ENCODE measurements at places on chromosomes 13 and 19.

DNA sequence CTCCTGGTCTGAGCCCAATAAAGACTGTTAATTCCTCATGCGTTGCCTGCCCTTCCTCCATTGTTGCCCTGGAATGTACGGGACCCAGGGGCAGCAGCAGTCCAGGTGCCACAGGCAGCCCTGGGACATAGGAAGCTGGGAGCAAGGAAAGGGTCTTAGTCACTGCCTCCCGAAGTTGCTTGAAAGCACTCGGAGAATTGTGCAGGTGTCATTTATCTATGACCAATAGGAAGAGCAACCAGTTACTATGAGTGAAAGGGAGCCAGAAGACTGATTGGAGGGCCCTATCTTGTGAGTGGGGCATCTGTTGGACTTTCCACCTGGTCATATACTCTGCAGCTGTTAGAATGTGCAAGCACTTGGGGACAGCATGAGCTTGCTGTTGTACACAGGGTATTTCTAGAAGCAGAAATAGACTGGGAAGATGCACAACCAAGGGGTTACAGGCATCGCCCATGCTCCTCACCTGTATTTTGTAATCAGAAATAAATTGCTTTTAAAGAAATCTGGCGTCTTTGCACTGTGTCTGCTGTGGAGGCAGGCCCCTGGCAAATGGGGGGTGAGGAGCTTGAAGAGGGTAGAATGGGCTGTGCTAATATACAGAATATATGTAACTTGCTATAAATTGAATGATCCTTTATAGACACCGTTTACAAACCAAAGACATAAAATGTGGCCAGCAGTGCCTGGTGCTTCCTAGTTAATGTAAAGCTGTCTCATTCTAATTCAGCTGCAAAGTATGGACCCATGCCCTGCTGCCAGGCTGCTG lies 4.2 kb upstream of the RPS11 start:
- DNase-seq, result peak; percentile 44

DNA sequence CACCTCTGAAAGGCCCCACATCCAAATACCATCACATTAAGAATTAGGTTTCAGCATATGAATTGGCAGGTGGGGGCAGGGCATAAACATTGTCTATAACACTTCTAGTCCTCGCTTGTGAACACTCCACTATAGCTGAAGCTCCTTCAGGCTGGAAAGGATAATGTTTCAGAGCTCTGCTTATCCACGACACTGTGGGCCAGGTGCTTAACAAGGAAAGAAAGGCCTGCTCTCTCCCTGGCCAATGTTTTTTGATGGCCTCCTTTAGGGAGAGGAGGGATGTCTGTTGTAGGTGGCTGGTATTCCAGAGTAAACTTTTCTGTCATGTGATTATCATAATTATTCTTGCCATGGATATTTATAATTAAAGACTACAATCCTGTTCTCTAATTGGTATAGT lies 86.4 kb downstream of the CCNA1 start:
- DNase-seq, result no peak

DNA sequence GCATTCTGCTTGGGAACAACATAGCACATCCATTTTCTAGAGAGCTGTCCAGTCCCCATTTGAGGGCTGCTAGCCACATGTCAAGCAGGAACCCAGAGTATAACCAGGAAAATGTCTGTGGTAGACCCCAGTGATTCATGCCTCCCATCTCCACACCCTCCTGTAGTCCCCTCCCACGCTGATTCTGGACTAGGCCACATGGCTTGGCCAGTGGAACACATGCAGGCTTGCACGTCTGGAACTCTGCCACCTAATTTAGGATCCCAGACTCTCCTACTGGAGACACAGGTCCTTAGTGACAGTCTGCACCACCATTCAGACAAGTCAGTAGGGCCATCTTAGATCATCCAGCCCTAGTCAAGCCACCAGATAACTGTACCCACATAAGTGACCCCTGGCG lies 149.8 kb downstream of the ZIC5 start:
- DNase-seq, result no peak

DNA sequence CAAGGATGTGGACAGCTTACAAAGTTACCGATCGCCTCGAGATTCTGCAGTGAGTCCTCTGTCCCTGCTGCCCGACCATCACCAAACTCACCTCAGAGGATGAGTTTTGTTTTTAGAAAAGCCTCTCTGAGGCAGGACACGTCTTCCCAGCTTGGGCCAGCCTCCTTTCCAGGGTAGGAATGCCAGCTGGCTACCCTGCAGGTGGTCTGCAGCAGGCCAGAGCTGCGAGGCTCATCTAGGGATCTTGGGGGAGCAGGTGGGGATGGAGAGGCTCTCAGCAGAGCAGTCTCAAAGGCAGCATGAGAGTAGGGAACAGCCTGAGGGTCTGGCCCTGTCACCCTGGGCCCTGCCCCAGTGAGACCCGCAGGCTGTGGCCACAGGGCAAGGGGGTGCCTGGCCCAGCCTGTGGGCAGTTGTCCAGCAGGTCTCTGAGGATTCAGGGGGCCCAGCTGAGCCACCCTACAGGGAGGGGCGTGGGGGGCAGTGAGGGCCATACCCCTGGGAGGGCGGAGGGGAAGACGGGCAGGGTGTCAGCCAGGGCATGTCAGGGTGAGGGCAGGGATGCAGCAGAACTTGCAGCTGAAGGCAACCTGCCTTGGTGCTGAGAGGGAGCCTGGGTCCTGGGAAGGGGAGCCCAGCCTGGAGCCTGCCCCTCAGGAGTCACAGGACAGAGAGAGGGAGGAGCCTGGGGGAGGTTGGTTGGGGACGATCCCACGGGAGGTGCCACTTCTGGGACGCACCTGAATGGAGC lies 57.3 kb upstream of the TPM4 start:
- DNase-seq, result no peak

DNA sequence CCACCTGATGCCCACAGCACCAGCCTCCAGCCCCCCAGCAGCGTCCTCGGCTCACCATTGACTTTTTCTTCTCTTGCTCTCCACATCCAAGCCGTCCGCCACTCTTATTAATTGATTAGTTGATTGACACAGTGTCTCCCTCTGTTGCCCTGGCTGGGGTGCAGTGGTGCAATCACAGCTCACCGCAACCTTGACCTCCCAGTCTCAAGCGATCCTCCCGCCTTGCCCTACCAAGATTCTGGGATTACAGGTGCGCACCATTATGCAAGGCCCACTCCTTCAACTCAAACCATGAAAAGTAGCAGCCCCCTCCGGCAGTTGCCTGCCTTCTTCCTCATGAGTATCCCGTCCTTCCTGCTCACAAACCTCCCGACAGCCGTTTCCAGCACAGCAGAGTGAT lies 921 bp upstream of the TEX29 start:
- DNase-seq, result no peak

DNA sequence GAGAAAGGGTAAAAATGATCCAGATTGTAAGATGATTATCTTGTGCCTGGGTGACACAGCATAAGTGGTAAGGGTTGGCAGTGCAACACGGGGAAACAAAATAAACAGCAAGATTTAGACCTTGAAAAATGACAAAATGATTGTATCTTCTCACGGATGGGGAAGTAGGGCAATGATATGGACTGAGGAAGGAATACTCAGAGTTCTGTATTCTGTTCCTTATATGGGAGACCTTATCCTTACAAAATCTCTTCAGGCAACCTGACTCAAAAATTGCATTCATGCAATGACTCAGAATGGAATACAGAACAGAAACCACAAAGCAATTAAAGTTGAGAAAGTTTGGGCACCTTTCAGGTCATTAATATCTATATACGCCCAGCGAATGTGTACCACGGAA lies 149.0 kb downstream of the HS6ST3 start:
- DNase-seq, result no peak

- DNase-seq, result no peak
Measured at GRCh38 chr19:23321953-23322549, 71.9 kb upstream of the ZNF724 start.

DNA sequence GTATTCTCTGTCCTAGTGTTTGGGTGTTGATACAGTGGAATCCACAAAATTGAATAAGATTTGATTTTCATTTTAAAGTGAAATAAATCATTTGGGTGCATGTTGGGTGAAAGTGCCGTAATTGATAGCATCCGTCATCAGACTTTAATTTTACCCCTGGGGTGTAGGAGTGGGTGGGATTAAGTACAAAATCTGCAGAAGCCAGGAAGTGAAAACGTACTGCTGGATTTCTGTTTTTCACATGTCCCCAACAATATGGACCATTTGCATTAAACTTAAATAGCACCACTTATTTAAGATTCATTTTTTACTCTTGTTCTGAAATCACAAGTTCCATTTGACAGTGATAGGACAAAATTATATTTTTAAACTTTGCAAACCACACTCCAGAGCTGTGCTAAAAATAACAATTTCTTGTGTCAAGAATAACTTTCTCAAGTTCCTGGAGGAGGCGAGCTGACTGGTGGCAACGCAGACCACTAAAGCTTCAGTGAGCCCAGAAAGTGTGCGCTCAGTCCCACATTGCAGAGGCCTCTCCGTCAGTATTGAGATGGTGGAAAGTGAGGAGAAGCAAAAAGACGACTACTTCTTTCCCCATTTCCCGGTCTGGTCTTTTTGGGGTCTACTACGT lies 71.3 kb downstream of the ARHGEF7 start:
- no peak for DNase-seq

Measured in stimulated activated CD8-positive, alpha-beta memory T cell treated with anti-CD3 and anti-CD28 coated beads, Interleukin-4, amount 100 ng/mL, for 48 hours (primary cell).